ENCODE measurements at places on chromosomes 2 and 18. TPM values are rescaled to one million over a fixed set of nuclear protein-coding genes. Genes with fewer than 3 reads are reported as not detected.
A peak's percentile ranks its signal among the peaks of the same experiment; 100 is the strongest.

- DNase-seq = no peak
These were observed 137.1 kb upstream of the TWIST2 start for GRCh38 chr2:238710787-238711186.

- no peak for DNase-seq
These were observed 92.2 kb upstream of the KCTD1 start for GRCh38 chr18:26640541-26640940.

- no peak for DNase-seq
These were observed 142.0 kb upstream of the UNC80 start for GRCh38 chr2:209629597-209629996.

GRCh38 chr2:236173729-236174607 lies 5.8 kb upstream of the GBX2 start:
- DNase-seq = no peak

- DNase-seq = no peak
These were observed 7.5 kb upstream of the CCDC195 start for GRCh38 chr2:224723586-224724217.

- DNase-seq = no peak
These were observed 7.3 kb downstream of the TMX3 start for GRCh38 chr18:68707646-68708045.

DNA sequence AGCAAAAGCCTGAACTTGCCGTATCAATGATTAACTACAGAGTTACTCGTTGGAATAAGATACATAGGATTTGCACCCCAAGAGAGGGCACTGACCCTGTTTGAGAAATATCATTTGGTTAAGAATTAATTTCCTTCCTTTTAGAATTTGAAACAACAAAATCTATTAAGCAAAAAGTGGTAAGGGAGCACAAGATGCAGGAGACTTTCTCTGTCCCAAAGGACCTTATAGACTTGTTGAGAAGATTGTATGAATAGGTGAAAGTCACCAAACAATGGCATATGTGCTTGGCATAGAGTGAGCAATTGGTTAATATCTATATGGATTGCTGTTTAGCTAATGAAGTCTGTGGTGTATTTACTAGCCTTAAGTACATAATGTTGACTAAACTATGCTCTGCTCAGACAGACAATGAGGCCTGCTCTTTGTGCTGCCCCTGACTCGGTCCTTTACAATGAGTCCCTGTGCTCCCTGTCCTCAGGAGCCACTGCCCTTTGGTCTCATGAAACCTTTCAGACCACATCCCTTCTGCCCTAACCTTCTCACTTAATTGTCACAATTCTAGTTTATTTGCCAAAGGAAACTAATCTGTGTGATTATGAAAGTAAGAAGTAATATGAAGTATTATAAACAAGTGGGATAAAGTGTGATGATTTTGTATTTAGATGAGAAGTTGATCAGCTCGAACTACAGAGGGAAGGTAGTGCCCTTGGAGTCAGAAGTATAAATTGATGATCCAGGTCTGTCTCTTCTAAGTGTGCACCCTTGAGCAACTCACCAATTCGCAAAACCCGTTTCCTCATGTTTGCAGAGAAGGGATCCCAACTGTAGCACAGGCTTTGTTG lies 21.2 kb upstream of the HNMT start:
- DNase-seq = no peak

GRCh38 chr2:226295681-226296080 lies 503.9 kb downstream of the IRS1 start:
- DNase-seq = no peak

DNA sequence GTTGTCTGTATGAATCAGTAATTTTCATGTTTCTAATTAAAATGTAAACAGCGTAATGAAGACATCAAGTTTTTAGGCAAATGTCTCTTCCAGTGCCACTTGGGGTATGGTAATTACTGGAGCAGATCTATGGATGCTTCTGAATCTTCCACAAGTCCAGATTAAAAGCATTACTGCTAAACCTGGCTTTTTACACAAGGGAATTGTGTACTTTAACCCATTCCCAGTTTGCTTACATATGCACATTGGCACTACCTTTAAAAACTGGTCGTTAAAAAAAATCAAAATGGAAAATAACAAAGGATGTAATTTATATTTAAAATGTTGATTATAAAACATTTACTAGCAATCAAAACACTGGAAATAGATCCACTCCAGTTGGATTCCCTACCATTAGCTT lies 19.7 kb downstream of the FIGN start:
- DNase-seq = no peak

DNA sequence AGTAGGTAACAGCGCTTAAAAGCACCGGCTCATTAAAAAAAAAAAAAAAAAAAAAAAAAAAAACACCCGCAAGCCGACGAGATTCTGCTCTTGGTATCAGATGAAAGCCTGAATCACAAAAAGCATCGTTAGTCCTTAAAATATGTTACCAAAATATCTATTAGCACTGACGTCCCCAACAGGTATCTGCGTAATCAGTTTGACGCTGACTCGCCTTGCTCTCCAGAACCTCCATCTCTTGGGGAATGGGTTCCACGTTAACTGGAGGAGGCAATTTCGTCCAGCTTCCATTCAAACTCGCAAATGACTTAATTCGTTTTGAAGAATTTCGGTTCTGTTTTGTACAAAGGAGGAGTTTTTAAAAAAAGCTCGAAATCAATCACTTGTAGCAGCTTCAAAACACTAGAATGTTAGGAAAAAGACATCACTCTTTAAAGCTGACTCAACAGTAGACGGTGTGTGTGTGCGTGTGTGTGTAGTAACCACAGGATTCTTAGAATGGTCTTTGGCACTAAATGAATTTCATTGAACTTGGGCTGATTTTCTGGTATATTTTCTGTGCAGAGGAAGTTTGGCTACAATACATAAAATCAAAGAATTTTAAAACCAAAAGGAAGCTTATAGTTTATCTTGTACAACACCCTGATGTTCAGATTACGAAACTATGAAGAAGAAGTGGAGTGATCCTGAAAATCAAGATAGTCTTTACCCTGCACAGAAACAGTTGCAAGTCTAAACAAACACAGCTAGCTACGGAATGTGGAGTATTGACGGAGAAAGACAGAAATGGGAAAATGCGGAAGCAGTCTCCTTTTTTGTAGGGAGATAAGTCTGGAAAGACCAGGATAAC lies 1.1 kb upstream of the PGAP1 start:
- peak; percentile 29 for DNase-seq

DNA sequence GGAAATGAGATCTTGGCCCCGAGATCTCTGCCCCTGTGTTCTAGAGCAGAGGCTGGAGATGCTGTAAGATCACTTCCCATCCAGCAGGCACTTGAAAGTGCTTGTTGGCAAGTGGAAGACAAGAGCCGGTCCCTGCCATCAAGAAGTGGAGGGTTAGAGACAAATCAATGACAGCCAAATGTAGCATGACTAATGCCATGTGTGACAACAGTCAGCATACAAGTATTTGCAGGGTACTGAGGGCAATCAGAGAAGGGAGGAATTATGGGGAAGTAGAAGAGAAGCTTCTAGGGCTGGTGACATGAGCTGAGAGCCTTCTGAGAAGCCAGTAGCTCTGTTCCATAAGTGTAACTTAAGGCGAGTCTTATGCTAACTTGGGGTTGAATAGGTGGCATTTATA lies 58.6 kb downstream of the TMEM17 start:
- DNase-seq = no peak

- no peak for DNase-seq
These were observed 92.3 kb downstream of the PRKCE start for GRCh38 chr2:45743531-45744396.

DNA sequence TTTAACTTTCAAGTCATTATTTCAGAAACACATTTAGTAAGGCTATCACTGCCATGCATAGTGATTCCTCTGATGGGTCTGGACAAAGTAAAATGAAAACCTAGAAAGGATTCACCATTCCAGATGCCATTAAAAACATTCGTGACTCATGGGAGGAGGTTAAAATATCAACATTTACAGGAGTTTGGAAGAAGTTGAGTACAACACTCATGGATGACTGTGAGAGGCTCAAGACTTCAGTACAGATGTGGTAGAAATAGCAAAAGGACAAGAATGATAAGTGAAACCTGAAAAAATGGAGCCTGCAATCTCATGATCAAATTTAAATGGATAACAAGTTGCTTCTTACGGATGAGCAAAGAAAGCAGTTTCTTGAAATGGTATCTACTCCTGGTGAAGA lies 5.8 kb upstream of the TWSG1 start:
- DNase-seq = no peak

DNA sequence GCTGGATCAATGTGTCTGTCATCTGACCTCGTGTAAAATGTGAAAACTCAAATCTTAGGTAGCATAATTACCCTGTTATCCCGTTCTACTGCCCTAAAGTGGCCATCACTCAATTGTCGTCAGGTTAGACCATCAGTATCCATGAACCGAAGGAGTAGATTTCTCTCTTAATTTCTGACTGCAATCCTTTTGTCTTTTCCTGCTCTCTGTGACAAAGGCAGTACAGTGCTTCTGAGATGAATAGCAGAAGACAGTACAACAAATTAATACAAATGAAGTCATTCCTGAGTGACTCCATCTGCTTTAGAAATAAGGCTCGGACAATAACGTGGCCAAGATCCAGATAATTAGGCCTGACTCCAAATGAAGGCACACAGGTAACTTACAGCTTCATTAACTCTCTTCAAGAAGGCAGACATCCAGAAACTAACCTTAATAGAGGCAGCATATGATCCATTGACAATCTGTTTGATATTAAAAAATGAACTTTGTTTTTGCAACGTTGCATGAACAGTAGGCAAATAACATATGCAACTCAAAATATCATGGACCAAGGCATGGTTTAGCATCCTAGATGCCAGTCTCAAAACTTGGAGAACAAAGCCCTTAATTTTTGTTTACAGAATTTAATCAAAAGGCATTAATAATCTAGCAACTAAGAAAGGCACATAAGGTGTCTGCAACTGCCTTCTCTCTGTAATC lies 96.7 kb upstream of the CDH20 start:
- DNase-seq = no peak

DNA sequence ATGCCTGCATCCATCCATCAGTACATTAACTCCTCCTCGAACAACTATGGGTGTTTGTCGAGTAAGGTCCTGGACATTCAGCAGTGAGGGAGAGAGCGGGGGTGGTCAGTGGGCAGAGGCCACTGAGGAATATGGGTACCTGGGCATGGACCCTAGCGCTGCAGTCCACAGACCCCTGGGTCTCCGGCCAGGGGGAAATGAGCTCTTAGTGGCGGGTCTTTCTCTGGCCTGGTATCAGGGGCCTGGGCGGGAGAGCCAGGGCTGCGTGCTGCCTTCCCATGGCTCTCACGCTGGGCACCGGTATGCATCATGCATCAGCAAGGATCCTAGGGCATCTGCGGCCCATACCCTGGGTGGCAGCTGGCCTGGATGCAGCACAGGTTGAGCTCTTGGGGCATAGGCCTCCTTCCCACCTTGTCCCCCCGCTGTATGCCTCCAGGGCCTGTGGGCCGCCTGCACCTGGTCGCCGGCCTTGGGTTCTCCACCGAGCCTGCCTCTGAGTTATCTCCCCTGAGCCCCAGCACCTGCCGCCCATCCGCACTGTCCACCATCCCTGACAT lies 1.3 kb upstream of the MOCOS start:
- DNase-seq = no peak

DNA sequence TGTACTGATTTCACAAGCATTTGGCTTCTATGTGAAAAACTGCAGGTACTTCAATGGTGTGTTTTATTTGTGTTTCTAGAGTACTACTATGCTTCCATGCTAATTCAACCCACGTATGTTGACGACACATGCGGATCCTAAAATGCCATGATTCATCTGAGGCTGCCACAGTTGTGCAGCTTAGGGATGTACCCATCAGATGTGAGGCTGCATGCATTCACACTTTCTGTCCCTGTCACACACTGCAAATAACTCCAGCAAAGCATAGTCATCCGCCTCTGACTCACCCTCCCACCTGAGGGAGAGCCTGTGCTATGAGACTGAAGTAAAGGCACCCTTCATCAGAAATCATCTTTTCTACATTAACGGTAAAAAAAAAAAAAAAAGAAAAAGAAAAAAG lies 22.1 kb upstream of the SERTAD2 start:
- no peak for DNase-seq

DNA sequence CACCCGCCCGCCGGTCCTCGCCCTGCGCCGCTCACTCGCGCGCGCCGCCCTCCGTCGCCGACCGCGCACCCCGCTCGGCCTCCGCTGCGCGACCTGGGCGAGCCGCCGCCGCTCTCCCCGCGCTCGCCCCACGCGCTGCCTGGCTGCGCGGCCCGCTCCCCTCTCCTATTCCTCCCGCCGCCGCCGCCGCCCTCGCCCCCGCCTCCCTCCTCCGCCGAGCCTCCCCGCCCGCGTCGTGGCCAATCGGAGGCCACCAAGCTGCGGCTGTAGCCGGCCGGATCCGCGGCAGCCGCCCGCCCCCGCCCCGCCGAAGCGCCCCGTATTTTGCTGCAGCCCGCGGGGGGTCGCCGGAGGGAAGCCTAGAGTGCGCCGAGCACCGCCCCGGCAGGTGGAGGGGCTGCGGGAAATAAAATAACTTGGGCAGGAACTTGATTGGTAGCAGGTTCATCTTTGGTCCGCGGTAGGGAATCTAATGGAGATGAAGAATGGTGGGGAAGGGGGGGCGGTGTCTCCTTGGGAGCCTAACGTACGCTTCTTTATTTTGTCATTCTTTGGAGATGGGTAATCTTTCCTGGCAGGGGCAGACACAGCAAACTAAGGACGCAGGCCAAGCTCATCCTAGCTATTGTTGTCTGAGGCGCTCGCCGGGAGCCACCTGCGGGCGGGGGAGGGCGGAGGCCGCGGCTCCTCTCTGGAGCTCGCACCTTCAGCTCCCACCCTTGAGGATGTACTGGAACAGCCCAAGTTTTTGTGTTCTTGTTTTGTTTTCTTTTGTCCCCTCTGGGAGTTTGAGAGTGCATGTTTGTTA lies 1.1 kb upstream of the CDH2 start:
- DNase-seq = no peak

DNA sequence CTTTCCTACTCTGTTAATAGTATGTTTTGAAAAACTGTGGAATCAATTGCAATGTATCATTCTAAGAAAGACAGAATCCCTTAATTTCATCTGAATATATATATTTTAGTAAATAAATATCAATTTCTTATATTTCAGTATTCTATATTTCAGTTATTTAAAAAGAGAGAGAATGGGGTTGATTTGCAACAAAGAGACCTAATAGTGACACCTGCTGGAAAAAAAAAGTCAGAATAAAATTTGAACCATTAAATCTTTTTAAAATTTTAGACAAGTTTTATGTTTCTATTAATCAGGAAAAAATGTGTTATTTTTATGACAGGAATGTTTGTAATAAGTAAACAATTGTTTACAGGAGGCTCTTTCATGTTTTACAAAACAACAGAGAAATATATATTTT lies 20.7 kb upstream of the CCNT2 start:
- no peak for DNase-seq

GRCh38 chr2:181231151-181231550 lies 226.0 kb upstream of the ITGA4 start:
- DNase-seq = no peak

GRCh38 chr2:96906729-96907114 lies 36.8 kb upstream of the SEMA4C start:
- no peak for DNase-seq

Gene MRPL53
- total RNA-seq = 44.3 TPM

Gene SPOPL
- total RNA-seq = 12.0 TPM

Gene POTEE
- total RNA-seq = 0.11 TPM

Gene NIF3L1
- total RNA-seq = 6.1 TPM

Gene GKN1
- not detected for total RNA-seq
